Stimulated activated CD8-positive, alpha-beta memory T cell treated with anti-CD3 and anti-CD28 coated beads, Interleukin-12 subunit alpha, Interleukin-12 subunit beta, amount 100 ng/mL, for 1 hour (primary cell): ENCODE measurements at places on chromosomes 4 and X.

DNA sequence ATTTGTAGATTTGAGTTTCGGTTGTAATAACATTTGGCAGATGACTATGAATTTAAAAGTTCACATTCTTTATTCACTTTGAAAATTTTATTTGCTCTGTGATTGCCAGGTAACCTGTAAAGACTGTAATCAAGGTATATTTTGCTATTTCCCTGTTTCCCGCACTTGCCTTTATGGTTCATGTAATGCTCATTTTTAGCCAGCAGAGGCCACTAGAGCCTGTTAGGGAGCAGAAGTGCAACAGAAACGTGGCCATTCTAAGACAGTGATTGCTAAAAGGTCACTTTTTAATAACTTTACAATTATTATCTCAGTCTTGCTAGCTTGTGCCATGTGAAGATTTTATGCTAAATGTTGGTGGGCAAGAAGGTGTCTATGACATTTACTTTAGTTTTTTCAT is 12.4 kb downstream of the YIPF6 start:
- DNase-seq, result no peak

- DNase-seq, result no peak
These were observed 3.3 kb downstream of the PGRMC2 start for GRCh38 chr4:128284317-128284716.

GRCh38 chr4:22029803-22030202 is 81.2 kb upstream of the KCNIP4 start:
- no peak for DNase-seq

DNA sequence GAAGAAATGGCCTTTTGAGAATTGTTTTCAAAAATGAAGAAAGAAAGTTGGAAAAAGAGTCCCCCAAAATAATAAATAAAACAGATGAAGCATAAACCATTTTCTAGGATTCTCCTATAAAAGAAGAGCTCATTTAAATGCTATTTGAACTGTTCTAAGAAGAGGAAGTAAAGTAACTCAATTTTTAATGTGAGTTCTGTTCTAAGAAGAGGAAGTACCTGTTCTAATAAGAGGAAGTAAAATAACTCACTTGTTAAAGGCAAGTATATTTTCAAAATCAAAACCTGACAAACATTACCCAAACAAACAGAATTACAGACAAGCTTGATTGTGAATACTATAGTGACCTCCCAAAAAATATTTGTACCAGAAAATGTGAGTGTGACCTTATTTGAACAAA is 1326.3 kb downstream of the C4orf33 start:
- DNase-seq, result no peak

DNA sequence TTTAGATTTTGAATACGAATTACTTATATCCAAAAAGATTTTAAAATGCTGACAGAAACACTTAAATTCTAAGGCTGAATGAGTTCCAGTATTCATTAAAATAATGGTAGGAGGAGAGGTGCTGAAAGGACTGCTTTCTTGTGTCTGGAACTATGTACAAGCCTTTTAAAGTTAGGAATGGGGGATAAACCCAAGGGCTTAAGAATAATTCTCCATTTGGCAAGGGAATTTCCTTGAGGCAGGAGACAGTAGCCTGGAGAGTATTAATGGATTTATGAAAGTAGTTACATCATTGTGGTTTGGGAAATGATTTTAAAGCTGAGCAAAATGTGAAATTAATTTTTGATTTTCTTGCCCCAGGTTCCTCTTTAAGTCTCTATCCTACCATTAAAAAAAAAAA is 266.5 kb upstream of the KCNIP4 start:
- no peak for DNase-seq

GRCh38 chr4:177051473-177052060 is 258.1 kb upstream of the NEIL3 start:
- DNase-seq, result no peak

- DNase-seq, result no peak
These were observed 160.1 kb upstream of the MBNL3 start for GRCh38 chrX:132648895-132649294.

DNA sequence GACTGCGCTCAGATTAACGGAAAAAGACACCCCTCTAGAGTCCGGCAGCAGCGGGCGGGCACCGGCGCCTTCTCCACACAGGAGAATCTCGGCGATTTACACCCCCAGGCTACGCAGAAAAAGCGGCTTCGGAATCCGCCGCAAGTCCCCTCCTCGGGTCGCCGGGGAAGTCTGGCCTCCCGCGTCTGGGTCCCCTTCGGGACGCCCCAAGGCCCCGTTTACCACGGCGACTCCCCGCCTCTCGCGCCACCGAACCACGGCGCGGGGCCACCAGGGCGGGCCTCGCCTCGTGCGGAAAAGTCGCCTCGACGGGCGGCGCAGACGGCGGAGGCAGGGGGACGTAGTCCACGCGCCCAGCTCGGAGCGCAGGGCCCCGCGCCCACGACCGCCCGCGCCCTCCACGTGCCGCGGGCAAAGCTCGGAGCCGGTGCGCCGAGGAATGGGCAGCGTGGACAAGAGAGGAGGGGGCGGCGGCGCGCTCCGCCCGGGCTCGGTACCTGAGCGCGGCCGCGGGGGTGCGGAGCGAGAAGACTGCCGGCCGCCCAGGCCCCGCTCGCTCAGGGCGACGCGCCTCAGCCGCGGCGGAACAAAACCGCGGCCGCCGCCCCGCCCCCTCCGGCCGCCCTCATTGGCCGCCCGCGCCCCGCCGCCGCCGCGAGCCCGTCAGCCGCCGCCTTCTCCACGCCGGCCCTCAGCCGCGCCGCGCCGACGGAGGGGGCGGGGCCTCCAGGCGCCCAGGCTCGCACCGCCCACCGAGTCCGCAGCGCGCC is at the start of gene FAM53A:
FAM53A (minus strand) TSS at position 578 of the 770 bp plus-strand sequence. CDS start 15,572 bp downstream, outside the sequence.
- DNase-seq, result no peak

DNA sequence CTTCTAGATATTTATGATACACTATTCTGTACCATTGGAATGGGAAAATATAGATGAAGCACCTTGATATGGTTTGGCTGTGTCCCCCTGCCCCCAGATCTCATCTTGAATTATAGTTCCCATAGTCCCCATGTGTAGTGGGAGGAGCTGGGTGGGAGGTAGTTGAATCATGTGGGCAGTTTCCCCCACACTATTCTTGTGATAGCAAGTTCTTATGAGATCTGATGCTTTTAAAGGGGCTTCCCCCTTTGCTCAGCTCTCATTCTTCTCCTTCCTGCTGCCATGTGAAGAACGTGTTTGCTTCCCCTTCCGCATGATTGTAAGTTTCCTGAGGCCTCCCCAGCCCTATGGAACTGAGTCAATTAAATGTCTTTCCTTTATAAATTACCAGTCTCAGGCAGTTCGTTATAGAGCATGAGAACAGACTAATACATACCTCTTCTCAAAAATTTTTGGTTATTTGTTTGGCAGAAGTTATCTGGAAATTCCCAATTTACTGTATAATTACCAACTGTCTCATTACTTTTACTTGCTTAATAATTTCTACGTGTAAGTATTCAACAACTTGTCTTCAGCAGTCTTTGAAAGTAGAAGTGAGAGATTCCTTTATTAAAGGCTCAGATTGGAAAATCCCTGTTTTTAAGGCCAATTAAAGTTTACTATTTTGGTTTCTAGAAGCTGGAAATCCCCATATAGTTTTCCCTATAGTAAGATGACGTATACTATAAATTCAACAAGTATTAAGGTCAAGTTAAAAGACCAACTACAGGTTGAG is 152.7 kb downstream of the RNF150 start:
- no peak for DNase-seq

GRCh38 chrX:120499301-120500072 is 30.4 kb upstream of the LAMP2 start:
- no peak for DNase-seq

- DNase-seq, result no peak
These were observed 54.3 kb downstream of the CCDC149 start for GRCh38 chr4:24858550-24858949.

DNA sequence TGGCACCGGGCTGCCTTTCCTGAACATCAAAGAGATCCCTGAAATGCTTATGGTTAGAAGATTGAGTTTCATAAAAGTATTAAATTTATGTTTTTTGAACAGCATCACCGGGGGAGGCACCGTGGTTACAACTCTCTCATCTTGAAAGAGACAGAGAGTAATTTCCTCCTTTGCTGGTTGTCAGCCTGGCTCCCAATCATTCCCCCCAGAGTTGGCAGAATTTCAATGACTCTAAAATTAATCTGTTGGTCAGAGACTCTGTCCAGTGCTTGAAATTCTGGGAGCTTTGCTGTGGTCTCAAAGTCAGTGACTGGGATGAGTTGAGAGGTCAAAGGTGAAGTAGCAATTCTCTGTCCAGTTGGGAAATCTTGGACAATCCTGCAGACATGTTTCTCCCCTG is 135.9 kb downstream of the RAB28 start:
- DNase-seq, result no peak

- DNase-seq, result no peak
These were observed 168.8 kb downstream of the SH3KBP1 start for GRCh38 chrX:19718642-19719041.

- no peak for DNase-seq
These were observed 6.8 kb upstream of the MAP9 start for GRCh38 chr4:155383541-155383940.

- no peak for DNase-seq
These were observed 1077.8 kb downstream of the ARAP2 start for GRCh38 chr4:35166466-35166865.

DNA sequence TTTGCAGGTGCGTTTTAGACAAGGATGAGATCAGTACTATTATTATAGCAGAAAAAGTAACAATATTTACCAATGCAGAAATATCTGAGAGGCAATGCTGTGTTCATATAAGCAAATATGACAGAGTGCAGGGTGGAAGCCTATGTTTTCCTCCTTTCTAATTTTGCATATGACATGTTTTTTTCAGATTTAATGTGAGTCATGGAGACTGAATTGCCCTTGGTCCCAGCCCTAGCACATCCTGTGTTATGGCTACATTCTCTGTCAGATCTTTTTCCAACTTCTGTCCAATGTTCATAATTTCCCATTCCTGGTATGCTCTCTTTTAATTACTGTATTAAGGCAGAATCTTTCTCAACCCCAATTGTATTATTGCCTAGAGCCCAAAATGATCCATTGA is 165.6 kb downstream of the SLC7A11 start:
- no peak for DNase-seq

- no peak for DNase-seq
These were observed 9.2 kb downstream of the HOPX start for GRCh38 chr4:56671860-56672259.

GRCh38 chrX:148043271-148043855 is 62.2 kb downstream of the FMR1NB start:
- no peak for DNase-seq

DNA sequence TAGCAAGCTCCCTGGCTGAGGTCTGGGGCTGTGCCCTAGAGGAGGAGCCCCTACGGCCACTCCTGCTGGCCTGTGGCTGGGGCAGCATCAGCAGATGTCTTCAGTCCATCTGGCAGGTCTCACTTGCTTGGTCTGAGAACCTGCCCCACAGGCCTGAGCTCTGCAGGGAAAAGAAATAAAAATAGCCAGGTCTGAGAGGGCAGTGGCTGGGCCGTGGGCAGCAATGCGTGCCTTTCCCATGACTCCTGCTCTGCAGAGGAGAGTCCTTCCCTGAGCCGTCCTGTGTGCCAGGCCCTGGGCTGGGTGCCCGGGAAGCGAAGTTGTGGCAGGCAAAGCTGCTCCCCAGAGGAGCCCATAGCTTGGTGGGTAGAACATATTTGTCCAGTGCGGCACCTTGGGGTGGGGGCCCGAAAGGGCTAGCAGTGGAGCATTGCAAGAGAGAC is 11.3 kb upstream of the KIAA0232 start:
- no peak for DNase-seq

DNA sequence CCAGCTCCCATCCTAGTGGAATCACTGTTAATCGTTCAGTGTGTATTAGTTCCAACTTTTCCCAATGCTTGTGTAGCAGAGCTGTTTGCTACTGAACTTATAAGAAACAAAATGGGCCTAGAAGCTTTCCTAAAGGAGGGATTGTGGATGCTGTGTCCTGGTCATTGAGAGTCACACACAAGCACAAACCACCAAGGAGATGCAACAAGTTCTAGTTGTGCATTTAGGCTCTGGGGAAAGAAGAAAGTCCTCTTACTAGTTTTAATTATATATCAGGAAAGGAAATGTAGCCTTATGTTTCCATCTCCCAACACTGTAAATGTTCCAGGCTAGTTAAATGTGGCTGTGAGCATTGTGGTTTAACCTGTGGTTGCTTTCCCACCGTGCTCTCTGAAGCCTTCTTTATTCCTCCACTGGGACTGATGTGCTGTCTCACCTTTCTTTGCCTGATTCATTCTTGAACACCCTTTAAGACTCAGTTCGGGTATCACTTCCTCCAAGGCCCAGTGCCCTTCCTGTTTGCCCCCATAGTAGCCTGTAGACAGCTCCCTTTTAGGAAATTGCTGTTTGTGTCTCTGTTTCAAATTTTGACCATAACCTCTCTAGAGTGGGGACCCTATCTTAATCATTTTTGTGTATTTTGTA is 34.3 kb downstream of the ATP10D start:
- DNase-seq, result no peak

GRCh38 chr4:123209436-123209835 is 187.2 kb upstream of the SPRY1 start:
- no peak for DNase-seq

DNA sequence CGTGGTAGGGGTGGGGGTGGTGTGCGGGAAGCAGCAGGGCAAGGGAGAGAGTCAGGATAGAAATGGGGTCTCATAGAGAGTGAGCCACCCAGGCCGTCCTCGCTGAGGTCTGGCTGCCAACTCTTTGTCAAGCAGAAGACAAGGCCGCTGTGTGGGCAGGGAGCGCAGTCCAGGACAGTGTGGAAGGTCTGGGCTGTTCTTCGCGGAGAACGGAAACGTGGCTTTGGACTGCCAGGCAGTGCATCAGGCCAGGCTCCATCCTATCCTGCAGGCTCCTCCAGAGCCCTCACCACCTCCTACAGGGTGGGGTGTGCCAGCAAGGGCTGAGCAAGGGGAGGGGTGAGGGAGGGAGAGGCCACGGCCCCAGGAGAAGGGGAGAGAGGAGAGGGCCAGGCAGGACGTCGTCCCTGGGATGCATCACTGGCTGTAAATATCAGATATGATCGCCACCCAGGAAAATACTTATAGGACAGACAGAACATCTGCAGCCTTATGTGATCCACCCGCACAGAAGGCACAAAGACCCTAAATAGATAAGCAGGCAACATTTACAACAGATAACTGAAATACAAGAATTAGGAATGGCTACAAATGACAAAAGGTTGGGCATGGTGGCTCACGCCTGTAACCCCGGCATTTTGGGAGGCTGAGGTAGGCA is 85.3 kb downstream of the ABLIM2 start:
- DNase-seq, result no peak

GRCh38 chrX:151701071-151701470 is 5.8 kb downstream of the PRRG3 start:
- DNase-seq, result no peak

DNA sequence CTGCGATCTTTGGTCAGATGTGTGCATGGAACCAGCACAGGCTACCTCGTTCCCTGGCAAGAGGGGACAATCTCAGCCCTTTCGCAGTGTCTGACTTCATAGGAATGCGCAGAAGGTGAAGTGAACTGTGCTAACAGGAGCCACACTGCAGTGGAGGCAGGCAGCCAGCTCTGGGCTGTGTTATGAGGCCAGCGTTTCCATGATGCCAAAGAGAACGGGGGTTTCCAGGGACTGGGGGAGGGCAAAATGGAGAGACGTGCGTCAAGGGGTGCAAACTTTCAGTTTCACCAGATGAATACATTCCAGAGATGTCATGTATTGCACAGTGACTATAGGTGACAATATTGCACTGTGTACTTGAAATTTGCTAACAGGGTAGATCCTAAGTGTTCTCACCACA is 30.4 kb downstream of the CLDN34 start:
- no peak for DNase-seq
